HT1080 (cell line): ENCODE measurements at places on chromosomes 12 and 14. TPM values are rescaled to one million over a fixed set of nuclear protein-coding genes. Genes with fewer than 3 reads are reported as not detected.
A peak's percentile ranks its signal among the peaks of the same experiment; 100 is the strongest.

DNA sequence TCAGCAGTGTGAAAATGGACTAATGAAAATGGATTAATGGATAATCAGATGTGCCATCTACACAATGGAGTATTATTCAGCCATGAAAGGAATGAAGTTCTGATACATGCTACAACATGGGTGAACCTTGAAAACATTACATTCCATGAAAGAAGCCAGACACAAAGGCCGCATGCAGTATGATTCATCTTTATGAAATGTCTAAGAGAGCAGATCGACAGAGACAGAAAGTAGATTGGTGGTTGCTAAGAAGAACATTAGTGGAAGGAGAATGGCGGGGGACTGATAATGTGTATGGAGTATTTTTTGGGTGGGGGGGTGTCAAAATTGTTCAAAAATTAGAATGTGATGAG lies 47.3 kb downstream of the PRKAB1 start:
- peak; percentile 35 for DNase-seq

GRCh38 chr12:47882781-47883546 lies 21.8 kb downstream of the VDR start:
- no peak for DNase-seq

GRCh38 chr12:122868471-122869177 lies 27.3 kb downstream of the VPS37B start:
- no peak for DNase-seq

The PRH2 gene
- 0.63 TPM in 1 of 2 replicates, not detected in the other for total RNA-seq

The DAD1 gene
- total RNA-seq: 280 and 308 TPM in 2 replicates

The SLC17A8 gene
- total RNA-seq: not detected in 2 replicates

- no peak for DNase-seq
These were observed 7.1 kb downstream of the TAPBPL start for GRCh38 chr12:6459004-6459337.

The GPRC5D gene
- not detected in 2 replicates for total RNA-seq

The GALNT9 gene
- total RNA-seq: 0.30 TPM in 1 of 2 replicates, not detected in the other

The CTSG gene
- not detected in 2 replicates for total RNA-seq

The ANKS1B gene
- not detected in 2 replicates for total RNA-seq
